NCI-H187 treated with DMSO at 0.1 percent for 48 hours (cell line): ENCODE measurements at places on chromosomes 3 and 15.

GRCh38 chr15:52677593-52678467, 1.4 kb downstream of the ATOSA start:
- no peak for DNase-seq

DNA sequence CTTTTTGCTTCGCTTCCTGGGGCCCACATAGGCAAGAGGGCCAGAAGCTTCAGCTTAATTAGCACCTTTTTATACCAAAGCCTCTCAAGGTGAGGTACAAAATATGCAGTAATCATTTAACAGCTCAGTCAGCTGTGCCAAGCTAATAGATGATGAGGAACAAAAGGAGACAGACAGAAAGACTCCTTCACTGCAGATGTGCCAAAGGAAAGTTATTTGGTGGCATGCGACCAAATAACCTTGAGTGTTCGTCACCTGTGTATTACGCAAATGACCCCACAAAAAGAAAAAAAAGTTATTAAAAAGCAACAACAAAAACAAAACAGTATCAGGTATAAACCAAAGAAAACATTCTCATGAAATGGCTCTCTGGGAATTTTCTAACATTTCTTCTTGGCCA, 325.8 kb upstream of the IGF1R start:
- DNase-seq: no peak

DNA sequence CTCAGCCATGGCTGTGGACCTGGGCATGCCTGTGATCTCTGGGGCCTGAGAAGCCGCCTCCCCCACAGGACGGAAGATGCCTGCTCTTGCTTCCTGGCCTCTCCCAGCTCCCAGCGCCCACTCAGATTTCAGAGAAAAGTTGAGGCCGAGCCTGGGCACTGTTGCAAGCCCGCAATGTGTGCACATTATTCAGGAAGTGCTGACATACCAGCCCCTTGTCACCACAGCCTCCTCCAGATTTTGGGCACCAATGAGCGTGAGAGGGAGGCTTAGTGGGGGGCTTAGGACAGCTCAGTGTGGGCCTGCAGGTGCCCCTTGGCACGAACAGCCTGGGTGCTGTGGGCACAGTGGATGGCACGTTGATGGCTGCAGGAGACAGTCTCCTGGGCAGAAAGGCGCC, 1400.9 kb upstream of the ALCAM start:
- DNase-seq: no peak

DNA sequence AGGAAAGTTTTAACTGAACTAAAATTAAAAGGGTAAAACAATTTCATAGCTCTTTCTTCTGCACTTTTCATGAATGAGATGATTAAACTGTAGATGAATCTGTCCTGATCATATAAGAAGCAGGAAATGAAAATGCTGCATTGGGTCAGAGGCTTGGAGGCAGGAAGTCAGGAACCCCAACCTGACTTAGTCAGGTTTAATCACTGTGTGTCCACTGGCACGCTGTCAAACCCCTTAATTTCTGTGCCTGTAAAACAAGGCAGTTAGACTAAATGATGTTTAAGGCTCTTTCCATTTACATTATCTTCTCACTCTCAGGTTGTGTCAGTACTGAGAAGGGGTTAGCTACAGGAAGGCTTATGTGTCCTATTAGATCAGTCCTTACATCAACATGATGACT, 193.3 kb upstream of the TTC14 start:
- DNase-seq: no peak

DNA sequence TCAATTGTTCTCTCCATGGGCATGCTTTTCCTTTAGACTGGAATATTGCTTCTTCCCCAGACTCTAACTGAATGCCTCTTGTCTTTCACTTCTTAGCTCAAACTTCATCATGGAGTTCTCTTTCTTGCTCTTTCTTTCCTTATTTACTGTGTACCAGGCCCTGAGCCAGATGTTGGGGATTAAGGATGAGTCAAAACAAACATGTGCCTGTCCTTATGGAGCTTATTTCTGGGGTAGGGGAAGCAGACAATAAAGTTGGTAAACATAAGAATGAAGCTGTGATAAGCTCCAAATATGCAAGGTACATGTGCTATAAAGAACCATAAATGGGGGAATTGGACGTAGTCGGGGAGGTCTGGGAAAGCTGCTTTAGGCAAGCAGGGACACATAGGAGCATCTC, 145.8 kb downstream of the ALDH1A2 start:
- no peak for DNase-seq

DNA sequence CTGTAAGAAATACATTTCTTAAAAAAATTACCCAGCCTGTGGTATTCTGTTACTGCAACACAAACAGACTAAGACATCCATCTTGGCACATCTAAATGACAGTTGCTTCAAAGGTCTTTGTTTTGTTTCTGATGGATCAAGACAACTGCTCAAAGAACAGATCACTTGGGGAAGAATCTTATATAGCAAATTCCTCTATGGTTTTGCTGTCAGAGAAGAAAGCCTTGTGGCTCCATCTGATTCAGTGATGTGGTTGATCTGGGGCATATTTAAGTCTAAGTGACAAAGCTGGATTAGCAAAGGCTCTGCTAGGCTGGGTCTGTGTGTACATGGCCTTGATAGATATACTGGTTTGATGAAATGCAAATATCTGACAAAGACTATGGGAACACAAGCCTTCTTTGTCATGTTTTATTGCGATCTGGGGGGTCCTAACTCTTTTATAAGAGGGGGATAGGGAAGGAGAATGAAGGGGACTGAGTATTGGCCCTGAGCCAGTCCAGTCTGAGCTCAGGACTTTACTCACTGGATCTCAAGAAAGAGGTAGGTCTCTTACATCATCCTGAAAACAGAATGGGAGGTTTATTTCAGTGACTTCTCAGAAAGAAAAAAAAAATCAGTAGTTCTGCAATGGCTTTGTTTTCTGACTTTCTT, 14.3 kb upstream of the LIMD1 start:
- DNase-seq: no peak

DNA sequence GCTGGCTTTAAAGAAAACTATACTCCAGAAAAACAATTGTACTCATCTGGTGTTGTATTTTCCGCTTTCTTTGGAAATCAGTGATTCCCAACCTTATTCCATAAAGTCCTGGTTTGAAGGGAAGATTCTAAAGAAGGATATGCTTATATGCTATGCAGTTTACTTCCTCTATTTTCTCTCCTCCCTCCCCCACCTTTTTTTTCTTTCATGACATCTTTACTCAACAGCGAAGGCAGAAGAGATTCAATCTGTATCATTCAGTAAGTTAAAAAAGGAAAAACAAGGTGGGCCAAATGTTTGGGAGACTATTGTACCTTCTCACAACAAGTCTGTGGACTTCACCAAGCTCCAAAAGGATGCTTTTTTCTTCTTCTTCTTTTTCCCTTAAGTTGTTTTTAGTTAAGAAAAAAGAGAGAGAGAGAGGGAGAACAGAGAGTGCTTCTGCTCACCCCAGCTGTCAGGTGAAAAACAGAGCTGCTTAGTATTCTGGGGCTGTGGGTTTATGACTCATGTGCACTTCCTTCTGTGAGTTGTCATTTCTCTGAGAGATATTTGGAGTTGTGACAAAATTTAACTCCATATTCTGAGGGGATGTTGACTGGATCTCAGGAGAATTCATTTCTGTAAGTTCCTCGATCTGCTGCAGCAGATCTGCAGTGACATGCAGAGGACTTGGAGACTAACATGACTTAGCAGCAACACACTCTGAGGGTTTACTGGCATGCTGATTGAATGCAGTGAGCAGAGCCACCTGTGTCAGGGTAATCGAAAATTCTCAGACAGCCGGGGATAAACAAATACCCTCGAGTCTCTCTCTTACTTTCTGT, 70.7 kb downstream of the SSR3 start:
- DNase-seq: no peak

DNA sequence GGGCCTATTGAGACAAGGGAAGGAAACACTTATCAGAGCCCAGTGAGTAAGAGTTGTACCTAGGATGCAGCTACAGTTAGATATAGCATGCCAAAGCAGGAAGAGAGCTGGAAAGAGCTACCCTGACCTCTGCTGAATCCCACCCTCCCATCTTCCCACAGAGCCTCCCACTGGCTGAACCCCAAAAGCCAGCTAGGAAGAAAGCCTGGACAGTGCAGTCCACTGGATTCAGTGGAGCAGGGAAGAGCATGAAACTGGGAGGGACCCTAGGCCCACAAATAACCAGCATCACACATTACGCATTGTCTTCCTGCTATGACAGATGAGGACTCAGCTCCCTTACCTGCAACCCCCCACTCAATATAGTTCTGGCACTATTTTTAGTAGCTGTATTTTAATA, 81.5 kb upstream of the AKAP13 start:
- no peak for DNase-seq

- no peak for DNase-seq
Measured at GRCh38 chr3:57777774-57778173, 21.7 kb downstream of the SLMAP start.

DNA sequence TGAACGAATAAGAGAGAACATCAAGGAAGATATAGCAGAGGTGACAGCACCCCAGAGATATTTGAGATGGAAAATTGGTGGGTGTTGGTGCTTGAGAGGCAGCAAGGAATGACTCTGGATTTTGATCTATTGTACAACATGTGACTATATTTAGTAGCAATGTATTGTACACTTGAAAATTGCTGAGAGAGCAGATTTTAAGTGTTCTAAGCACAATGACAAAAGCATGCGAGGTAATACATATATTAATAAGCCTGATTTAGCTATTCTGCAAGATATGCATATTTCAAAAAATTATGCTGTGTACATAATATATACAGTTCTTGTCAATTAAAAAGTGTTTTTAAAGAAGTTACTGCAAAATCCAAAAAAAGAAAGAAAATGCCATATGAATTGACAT, 194.3 kb downstream of the SLC9A9 start:
- no peak for DNase-seq

- DNase-seq: no peak
Measured at GRCh38 chr3:59771768-59772181, 722.0 kb upstream of the CFAP20DC start.

- no peak for DNase-seq
Measured at GRCh38 chr3:157094301-157094700, 65.6 kb downstream of the CCNL1 start.

- DNase-seq: no peak
Measured at GRCh38 chr3:151925876-151926275, 52.4 kb downstream of the SUCNR1 start.

- no peak for DNase-seq
Measured at GRCh38 chr3:171711461-171712170, 98.7 kb downstream of the PLD1 start.

GRCh38 chr3:180321534-180321933, 280.4 kb upstream of the TTC14 start:
- DNase-seq: no peak

DNA sequence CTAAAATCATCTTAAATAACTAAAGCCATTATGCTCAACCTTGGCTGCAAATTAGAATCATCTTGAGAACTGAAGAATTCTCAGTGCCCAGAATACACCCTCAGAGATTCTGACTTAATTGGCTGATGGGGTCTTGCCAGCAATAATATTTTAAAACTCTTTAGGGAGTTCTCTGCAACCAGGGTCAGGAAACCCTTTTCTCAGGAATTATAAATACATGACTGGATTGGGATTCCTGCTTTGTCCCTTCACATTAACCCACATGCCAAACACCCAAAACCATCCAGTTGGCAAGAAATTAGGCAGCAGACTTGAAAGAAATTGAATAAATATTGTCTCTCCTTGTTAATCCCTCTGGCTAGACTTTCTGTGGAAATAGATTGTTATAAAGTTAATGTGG, 482.3 kb upstream of the NECTIN3 start:
- DNase-seq: no peak

DNA sequence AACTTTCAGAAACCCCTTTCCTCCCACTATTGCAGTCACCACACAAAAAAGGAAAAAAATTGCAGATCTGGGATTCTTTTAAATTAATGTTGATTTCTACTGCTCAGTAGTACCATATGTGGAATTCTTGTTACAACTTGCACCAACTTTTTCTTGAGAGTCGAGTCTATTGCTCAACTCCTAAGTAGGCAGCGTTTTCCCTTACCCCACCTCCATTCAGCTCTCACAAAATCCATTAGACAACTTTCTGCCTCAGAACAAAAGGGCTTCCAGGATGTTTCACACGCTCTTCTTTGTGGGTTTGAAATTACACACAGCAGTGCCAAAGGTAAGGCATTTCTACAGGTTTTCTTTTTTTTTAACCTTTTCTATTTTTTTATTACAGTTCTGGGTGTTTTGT, 179.5 kb downstream of the ANXA2 start:
- DNase-seq: no peak

DNA sequence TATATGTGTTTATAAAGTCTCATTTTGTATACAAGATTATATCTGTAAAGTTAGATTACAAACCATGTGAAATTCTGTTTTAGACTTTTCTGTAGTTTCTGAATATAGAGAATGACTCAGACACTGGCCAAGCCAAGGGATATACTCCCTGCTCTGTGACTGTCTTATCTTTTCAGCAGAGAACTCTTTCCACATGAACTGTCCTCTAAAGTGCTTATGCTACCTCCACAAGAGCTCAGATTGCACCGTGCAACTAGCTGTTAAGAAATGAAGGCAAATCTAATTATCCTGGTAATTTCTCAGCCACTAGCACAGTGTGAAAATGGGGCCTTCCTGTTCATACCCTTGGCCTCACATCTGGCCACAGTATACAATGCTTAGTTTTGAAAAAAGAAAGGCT, 44.3 kb upstream of the CPNE4 start:
- DNase-seq: no peak

DNA sequence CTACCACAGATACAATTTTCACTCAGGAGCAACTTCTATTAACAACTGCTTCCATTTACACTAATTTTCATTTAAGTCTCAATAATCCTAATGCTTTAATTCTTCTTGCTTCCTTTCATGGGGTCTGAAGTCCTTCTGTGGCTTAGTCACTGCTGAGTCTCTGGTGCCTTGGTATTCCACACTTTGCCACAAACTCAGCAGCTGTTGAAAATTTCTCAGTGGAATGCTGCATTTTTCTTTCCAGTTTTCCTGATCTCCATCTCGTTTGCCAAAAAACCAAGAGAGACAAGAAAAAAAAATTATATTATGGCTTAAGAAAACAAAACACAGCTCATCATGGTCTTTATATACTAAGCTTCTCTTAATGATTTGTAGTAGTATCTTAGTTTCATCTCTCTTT, 269.2 kb upstream of the AZI2 start:
- no peak for DNase-seq
